GM19239 (cell line): ENCODE measurements at places on chromosomes 1 and 21.

GRCh38 chr1:87202922-87203655, 125.6 kb upstream of the LMO4 start:
- DNase-seq = no peak

GRCh38 chr1:200512191-200512590, 102.4 kb upstream of the ZNF281 start:
- no peak for DNase-seq

DNA sequence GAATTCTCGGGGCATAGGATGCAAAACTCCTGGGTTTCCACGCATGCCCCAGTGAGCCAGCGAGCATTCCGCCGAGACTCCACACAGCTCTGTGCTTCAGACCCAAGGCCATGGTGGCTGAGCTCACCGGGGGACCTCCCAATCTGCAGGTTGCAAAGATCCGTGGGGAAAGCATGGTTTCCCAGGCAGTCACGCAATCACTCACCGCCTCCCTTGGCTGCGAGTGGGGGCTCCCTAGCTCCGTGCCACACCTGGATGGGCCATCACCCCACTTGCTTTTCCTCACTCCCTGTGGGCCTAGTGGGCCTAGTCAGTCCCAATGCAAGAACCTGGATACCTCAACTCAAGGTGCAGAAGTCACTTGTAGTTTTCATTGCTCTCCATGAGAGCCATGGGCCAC, 37.0 kb upstream of the SAMD11 start:
- no peak for DNase-seq

DNA sequence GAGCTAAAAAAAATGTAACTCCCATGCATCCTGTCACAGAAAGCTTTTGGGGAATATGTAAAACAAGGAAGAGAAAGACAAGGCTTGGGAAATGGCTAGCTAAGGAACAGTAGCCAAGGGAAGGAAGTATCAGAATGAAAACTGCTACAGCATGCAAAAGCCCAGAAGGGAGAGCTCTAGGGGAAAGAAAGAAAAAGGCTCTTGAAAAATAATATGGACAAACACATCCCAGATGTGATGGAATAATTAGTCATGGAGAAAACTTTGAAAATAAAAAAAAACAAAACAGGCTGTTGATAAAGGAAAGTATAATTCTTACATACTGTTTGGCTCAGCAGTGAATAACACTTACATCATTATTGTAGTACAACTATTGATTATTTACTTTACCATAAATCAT, 47.9 kb upstream of the VCAM1 start:
- DNase-seq = no peak

- peak; percentile 73 for DNase-seq
Measured at GRCh38 chr1:20574686-20575540, 14.0 kb upstream of the CDA start.

GRCh38 chr1:59831529-59831928, 16.8 kb downstream of the HOOK1 start:
- no peak for DNase-seq
